ENCODE measurements at places on chromosomes 1 and 21.

GRCh38 chr1:152479792-152480595 is 30.6 kb upstream of the LCE5A start:
- peak; percentile 2 for DNase-seq

- DNase-seq, result no peak
Observed at GRCh38 chr1:7388141-7388487, 383.0 kb upstream of the VAMP3 start.

GRCh38 chr1:36151845-36152203 is 2.5 kb upstream of the TRAPPC3 start:
- no peak for DNase-seq

DNA sequence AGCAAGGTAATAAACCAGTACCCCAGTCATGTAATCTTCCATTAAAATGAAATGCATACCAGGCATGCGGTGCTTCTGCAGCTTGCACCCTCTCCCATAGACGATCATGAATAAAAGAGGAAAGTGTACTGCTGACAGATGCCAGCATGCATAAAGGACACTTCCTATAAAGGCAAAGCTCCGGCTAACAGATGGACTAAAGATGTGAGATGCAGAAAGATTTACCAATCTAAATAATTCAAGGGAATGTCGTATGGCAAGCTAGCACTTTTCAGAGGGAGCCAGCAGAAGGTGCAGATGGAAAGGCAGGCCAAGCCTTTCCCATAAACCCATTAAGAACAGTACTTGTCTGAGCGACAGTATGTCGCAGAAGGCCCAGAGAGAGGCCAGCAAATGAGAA is 542.0 kb downstream of the NUF2 start:
- DNase-seq, result no peak

- DNase-seq, result no peak
Observed at GRCh38 chr1:110671361-110671760, 3.4 kb downstream of the KCNA3 start.

- no peak for DNase-seq
Observed at GRCh38 chr1:69038379-69038778, 529.3 kb upstream of the LRRC7 start.

GRCh38 chr1:87089070-87089736 is 174.8 kb downstream of the HS2ST1 start:
- DNase-seq, result no peak

DNA sequence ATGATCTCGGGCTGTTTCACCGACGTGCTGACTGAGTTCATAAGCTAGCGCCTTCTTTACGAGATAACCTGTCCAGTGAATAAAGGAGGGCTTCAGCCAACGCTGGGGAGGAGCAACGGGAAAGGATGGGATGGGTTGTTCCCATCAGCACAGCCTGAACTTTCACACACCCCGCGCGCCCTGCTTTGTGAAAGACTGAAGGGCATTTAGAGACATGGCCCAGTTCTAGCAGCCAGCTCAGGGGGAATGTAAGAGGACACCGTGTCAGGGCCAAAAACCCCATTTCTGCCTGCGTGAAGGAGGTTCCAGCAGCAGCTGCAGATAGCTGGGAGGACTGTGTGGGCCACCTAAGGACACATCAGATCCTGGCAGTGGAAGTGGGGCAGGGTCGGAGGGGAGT is 255.1 kb upstream of the RAB4A start:
- DNase-seq, result no peak

- DNase-seq, result no peak
Observed at GRCh38 chr1:10979483-10979920, 33.0 kb upstream of the TARDBP start.

DNA sequence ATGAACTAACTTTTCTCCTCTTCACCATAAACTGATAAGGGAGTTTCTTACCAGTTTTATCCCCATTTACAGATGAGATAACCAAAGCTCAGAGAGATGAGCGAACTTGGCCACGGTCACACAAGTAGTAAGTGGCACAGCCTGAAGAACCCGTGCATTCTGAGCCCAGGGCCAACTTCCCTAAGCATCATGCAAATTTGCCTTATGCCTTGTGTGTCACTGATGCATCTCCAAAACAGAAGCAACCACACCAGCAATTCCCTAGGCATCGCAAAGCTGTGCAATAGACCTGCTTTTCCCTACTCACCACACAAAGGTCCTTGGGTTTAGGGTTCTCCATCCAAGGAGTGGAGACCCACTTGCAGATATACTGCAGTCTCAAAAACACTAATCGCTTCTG is 304.5 kb upstream of the KAZN start:
- no peak for DNase-seq

DNA sequence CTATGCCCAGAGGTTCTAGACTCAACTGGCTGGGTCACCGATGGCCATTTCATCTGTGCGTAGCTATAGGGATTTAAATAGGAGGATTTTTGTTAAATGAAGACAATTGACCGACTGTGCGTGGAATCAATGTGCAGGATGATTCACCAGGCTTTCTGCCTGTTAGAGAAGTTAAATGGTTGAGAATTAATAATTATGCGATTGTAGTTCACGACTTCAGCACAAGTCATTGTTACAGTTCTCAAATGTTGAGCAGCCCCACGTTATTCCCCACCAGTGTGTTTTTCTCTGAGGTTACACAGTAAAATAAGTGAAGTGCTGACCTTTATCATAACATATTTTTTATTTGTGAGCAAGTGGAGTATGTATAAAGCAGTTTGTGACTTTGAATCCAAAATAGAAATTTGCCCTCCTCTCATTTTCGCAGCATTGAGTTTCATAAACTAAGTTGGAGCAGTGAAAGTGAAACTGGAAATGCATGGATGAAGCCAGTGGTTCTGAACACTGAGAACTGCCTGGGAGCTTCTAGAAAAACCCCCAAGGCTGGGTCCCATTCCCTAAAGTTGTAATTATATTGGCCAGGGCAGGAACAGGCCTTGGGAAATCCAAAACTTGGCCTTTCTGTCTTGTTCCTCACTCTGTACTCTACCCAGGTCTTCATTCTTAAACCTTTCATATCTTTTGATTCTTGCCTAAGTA is 102.6 kb downstream of the GALNT2 start:
- no peak for DNase-seq

DNA sequence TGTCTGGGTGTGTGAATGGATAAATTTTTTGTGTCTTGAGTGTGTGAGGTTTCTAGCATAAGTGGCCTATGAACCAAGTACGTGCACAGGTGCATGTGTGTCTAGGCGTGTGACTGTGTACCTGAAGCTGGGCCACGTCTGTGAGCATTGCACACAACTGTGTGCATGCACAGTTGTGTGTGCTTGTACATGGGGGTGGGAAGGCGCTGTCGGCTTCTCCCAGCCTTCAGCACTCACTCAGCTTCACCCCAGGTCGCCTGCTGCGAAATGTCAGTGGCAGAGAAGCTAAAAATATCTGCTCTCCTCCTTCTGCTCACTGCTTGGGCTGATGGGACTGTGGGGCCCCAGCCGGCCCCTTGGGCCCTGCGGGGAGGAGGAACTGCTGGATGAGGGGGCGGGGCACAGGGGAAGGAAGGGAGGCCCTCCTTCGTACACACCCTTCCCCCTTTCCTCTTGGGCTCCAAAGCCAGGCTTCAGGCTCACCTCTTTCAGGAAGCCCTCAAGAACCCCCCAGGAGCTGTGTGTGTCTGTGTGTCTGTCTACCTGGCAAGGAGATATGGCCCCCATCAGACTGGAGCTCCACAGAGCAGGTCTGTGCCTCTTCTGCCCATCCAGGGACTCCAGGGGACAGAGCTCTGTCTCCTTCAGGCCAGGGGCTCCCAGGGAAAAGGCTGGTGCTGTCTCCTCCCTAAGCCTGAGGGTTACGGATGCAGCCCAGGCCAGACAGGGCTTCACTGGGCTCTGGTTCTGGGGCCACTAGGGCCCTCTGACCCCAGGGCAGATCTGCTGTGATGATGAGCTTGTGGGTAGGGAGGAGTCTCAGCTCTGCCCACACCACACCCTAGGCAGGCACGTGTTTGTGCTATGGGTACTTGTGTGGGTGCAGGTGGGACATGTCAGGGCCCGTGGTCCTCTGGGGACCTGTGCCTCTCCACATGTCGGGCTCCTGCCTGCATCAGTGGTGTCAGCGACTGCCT is 35.6 kb upstream of the WASF2 start:
- DNase-seq, result no peak

GRCh38 chr1:56811331-56811730 is 7.9 kb downstream of the FYB2 start:
- no peak for DNase-seq

DNA sequence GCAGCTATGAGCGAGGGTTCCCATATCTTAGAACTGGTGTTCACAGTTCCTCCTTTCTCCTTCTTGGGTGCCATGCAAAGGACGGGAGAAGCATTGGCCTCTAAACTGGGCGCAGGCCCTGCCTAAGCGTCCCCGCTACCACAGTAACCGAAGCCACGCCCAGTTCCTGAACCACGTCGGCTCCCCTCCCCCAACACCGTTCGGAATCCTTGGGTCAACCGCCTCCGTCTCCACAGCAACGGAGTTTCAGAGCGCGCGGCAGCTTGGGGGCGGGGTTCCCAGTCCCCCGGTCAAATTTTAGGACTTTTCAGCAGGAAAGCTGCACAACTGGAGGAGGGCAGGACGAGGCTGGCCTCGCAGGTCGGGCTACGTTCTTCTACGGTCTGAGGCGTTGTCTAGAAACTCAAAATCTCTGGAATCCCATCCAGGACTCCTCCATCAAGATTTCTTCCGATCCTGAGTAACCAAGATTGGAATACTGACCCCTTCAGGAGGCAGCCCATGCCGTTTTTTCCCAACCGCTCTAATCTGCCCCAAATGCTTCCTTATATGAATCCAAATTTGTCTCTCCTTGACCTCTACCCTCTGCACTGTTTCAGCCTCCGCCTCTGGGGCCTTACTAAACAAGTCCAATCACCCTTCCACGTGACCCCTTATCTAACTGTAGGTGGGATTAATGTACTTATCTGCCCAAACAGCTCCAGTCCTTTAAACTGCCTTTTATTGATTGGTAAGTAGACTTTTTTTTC is at the start of gene SPAG17:
TSS of gene SPAG17 (minus strand) at position 145 of the 749 bp plus-strand sequence. CDS start at position 74, 71 bp downstream.
- peak; percentile 91 for DNase-seq

- no peak for DNase-seq
Observed at GRCh38 chr1:60488847-60489246, 415.3 kb upstream of the C1orf87 start.

DNA sequence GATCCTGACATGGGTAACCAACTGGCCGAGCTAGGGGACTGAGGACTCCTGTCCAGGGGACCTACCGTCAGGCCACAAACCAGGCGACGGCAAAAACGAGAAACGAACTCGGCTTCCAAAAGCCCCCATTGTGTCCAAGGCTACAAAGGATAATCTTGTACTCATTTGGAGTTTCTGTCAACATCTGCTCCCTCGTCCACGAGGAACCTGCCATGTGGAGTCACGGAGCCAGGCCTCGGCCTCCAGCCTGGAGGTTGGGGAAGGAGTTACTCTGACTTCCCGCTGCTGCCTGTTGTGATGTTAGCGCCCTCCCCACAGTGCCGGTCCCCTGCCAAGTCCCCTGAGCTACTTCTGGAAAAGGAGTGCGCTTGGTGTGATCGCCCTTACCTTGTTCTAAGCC is 7.3 kb downstream of the KRTAP10-1 start:
- DNase-seq, result no peak

DNA sequence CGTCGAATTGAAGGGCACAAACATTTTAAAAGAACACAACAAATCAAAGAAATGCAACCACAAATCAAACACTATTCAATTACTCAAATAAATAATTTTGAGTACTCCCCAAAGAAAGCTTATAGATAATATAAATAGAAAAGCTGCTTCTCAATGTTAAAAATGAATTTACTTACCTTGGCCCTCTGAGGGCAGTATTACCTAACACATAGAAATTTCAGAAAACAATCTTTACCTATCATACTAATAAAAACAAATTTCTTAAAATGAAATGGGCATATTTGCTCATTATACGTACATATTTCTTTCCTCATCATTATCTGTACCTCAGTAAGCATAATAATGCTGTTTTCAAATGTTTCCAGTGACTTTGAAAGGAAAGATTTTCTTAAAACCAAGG is 141.8 kb downstream of the AKT3 start:
- no peak for DNase-seq

- no peak for DNase-seq
Observed at GRCh38 chr1:210117198-210117597, 115.4 kb upstream of the SERTAD4 start.

DNA sequence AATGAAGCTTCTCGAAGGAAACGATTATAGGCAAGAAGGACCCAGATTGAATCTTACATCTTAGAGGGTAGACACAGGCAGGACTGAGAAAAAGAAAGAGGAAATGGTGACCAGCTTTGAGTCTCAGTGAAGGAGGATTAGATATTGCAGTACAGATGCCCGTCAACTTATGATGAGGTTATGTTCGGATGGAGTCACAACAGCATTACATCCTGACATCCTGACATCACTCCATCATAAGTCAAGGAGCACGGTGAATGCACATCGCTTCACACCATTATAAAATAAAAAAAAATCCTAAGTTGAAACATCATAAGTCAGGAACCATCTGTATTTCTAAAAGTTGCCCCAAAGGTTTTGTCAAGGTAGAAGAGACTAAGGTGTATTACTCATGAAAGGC is 312.3 kb upstream of the PLXNA2 start:
- DNase-seq, result no peak

GRCh38 chr21:46322351-46323226 is 1.1 kb downstream of the C21orf58 start:
- DNase-seq, result no peak

GRCh38 chr1:23371987-23372880 is 2.6 kb upstream of the ZNF436 start:
- DNase-seq, result no peak

All from iPS DF 6.9 (cell line).